CD4-positive, alpha-beta T cell (primary cell): ENCODE measurements at places on chromosomes 16 and 17.

- DNase-seq = no peak
Observed at GRCh38 chr16:50121721-50122445, 31.2 kb upstream of the TENT4B start.

- no peak for DNase-seq
Observed at GRCh38 chr16:14509675-14510132, 120.4 kb downstream of the PARN start.

DNA sequence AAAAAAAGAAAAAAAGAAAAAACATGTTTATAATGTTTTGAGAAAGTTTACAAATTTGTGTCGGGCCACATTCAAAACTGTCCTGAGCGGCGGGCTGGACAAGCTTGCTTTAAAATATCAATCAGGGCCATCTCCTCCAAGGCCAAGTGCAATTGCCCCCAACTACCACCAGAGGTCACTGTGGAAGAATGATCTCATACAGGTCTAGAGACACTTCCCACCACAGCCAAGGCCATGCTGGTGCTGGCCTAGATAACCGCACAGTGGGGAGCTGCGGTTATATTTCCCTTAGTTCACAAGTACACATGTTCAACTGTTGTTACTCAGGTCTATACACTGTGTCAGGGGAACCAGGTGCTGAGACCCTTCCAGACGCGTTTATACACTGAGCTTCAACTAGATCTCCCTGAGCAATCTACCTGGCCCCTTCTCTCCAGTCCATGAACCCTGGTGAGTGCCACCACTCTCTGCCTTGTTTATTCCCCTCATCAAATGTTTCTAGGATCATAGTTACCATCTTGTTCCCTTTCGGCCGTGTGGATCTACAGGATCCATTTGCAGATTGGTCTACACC is 83.8 kb upstream of the CCL2 start:
- peak; percentile 11 for DNase-seq

- no peak for DNase-seq
Observed at GRCh38 chr16:81975637-81976036, 35.6 kb downstream of the SDR42E1 start.

DNA sequence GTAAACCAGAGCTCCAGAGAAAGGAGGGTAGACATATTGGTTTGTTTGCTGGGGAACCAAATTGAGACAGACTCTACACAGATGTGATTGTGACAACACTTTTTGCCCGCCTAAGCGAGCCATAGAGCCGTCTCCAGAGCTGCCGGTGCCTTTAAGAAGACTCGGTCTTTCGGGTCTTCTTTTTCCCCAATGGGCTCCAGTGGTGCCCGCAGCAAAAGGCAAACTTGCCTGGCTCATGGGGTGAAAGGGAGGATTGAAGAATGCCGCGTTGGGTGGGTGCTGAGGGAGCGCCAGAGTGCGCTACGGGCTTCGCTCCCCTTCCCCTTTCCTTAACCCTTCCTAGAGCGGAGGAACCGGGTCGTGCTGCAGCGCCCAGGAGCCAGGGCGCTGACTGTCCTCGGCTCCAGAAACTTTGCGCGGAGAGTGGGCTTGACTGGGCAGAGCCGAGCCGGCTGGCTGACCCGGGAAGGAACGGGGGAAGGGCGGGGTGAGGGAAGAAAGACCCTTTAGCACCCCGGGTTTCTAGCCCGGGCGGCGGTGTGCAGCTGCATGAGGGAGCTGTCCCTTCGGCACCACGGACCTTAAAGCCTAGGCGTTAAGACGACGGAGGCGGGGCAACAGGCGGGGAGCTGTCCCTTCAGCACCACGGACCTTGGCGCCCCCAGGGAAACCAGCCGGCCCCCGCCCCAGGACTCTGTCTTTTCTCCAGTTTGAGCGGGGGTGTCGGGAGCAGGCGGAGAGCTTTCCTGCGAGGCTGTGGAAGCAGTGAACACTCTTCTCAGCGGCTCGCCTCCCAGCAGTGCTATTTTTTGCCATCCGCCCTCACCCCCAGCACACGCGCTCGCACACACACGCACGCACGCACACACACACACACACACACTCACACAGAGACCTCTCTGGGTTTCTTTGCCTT is at the start of gene CACNG3:
CACNG3 (plus strand) TSS at position 880 of the 916 bp plus-strand sequence. CDS start 420 bp downstream, outside the sequence.
- no peak for DNase-seq

DNA sequence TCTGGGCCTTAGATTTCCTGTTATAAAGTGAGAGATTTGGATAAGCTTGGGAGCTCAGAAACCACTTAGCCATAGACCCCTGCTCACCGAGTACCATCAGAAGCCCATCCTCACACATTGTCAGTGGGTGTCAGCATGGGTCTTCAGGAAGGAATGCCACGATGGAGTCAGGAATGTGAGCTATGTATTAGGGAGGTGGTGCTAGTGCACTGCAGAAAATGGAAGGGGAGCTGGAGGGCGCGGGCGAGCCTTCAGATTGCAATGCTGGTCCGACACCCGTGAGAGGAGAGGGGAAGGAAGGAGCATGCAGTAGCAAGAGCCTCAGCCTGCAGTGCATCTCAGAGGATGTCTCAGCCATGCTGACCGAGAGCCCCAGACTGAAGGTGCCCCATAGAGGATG is 294.5 kb downstream of the FOXL1 start:
- no peak for DNase-seq

GRCh38 chr16:90077757-90078578 is 837 bp upstream of the PRDM7 start:
- peak; percentile 19 for DNase-seq

DNA sequence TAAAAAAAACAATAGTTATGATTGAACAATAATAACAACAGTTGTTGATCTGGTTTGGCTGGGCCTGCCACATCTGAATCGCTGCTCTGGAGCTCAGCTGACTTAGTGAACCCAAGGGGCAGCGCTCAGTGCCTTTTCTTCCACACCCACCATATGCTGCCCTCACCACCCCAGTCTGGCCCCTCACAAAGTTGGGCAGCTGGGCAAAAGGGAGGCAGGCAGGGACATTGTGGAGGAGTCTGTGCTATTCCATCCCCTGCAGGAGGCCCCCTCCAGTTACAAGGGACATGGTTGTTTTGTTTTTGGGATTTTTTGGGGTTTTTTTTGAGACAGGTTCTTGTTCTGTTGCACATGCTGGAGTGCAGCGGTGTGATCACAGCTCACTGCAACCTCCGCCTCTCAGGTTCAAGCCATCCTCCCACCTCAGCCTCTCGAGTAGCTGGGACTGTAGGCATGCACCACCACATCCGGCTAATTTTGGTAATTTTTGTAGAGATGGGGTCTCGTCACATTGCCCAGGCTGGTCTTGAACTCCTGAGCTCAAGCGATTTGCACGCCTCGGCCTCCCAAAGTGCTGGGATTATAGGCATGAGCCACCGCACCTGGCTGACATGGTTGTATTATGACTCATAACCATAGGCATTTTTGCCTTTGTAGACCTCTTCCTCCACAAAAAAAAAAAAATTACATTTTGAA is 8.6 kb upstream of the PECAM1 start:
- DNase-seq = no peak

GRCh38 chr16:23858542-23858941 is 22.8 kb downstream of the PRKCB start:
- DNase-seq = no peak
